ENCODE measurements at places on chromosomes 16 and 17.

GRCh38 chr16:89407282-89407924, 83.0 kb downstream of the ANKRD11 start:
- DNase-seq, result no peak

GRCh38 chr17:49646391-49647255, 31.3 kb downstream of the SPOP start:
- DNase-seq, result peak; percentile 69

DNA sequence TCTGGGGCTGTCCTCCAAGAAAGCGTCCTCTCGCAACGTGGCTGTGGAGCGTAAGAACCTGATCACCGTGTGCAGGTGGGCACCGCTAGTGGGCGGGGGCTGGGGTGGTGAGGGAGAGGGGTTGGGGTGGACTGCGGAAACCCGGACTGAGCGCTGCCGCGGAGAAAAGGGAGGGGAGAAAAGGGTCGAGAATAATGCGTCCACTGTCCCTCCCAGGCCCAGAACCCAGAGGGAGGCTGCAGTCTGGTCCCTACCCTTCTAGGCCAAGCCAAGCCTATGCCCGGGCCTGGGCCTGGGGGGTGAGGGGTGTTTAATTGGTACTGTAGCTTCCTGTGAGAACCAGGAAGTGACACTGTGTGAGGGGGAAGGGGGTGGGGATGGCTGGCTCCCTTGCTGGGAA, 464 bp downstream of the RUNDC3A start:
- DNase-seq, result no peak

DNA sequence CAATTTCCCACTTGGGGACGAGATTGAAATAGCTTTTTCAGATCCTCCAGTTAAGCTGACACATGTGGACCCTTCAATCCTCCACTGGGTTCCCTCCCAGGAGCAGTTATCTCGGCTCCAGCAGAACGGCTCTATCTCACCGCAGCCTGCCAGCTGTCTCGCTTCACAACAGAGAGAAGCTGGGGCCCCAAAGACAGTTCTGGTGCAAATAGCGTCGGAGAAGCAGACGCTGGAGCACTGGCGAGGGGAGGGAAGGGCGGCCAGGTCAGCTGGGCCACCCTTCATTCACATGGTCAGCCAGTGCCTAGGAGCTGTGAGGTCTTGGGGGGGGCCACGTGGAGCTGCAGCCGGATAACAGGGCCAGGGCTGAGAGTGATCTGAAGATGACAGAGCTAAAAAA, 141.3 kb upstream of the SDK2 start:
- no peak for DNase-seq
